ENCODE measurements at places on chromosomes 3 and 15.

DNA sequence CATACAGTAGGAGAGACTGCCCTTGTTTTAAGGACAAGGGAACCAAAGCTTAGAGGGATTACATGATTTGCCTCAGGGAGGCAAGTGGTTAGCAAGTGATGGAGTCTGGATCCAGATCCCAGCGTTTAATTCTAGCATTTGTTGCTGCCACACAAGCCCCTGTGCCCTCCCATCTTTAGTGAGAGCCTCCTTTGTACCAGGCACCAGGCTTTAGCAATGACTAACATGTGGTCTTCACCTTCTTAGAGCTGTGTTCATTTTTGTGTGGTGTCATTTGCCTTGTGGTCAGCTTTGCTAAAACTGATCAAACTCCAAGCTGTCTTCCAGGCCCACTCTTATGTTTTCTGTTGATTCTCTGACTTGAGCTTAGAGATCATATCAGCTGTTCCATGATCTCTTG lies 290.5 kb downstream of the RPLP1 start:
- DNase-seq, result no peak

GRCh38 chr3:26256224-26256623 lies 366.3 kb upstream of the LRRC3B start:
- no peak for DNase-seq

DNA sequence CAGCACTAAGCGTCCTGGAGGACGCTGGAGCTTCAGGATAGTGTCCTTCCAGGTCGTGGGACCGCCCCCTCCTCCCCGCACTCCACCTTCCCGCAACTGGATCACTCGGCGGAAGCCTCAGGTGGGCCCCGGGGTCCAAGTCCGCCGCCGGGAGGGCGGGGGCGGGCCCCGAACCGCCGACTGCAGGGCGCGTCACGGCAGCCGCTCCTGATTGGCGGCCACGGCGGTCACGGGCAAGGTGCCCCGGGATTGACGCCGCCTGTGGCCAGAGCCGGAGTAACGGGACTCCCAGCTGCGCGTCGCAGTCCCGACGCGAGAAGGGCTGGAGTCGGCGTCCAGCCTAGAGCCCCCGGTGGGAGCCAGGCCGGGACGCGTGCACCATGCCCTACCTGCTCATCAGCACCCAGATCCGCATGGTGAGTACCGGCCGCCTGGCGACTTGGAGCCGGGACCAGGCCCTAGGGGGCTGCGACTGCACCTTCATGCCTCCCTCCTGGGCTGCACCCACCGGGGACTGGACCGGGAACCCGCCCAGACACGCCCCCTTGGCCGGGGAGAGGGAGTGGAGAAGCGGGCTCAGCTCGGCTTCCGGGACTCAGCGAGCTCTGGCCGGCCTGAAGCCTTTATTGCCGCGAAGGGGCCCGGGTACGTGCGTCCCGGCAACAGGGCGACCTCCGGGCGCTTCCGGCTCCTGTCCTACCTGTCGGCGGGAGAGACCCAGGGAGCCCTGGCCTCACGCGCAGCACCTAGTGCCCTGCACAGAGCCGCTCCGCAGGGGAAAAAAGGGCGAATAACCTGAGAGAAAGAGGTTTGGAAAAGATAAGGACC lies at the start of gene GCHFR:
Gene GCHFR, plus strand, starts transcription at position 268 of the 828 bp plus-strand sequence. Its CDS starts 113 bp downstream, at position 381.
- no peak for DNase-seq

DNA sequence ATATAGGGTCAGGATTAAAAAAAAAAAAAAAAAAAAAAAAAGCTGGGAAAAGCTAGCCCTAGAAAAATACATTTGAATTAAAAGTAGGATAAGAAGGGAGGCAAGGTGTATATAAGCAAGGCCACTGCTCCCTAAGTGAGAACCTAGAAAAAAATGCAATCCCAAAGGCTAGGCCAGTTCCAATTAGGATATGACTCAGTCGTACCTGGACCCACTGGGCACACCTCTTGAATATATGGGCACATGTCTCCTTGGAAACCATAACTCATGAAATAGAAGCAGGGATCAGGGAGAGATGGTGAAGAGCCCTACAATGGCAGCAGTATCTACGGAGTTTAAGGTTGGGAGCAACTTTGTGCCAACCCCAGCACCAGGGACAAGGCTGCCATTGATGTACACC lies 314.1 kb upstream of the IL12A start:
- no peak for DNase-seq

GRCh38 chr3:192444096-192444790 lies 283.1 kb downstream of the FGF12 start:
- DNase-seq, result peak; percentile 24

DNA sequence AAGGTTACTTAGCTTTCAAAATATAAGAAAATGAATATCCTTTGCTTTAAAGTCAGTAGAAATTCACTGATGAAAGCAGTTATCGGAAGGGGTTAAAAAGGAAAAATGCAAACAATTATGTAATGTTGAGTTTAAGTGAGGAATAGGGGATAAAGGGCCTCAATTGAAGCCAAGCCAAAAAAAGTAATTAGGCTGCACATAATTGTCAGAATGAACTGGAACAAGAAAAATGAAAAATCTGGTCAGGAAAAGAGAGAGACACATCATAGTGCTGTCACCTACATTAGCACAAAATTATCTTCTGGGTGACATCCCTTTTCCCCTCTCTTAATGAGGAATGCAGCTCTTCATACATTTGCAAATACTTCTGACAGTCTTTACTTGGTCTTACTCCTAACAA lies 48.8 kb upstream of the PIK3R4 start:
- no peak for DNase-seq

DNA sequence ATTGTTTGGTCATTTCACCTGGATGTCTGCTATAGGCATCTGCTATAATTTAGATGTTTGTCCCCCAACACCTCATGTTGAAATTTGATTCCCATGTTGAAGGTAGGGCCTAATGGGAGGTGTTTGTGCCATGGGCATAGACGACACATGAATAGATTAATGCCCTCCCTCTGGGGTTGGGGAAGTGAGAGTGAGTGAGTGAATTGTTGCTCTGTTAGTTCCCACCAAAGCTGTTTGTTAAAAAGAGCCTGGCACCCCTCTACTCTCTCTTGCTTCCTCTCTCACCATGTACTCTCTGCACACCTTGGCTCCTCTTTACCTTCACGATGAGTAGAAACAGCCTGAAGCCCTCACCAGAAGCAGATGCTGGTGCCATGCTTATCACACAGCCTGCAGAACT lies 23.9 kb upstream of the SORD start:
- DNase-seq, result no peak

DNA sequence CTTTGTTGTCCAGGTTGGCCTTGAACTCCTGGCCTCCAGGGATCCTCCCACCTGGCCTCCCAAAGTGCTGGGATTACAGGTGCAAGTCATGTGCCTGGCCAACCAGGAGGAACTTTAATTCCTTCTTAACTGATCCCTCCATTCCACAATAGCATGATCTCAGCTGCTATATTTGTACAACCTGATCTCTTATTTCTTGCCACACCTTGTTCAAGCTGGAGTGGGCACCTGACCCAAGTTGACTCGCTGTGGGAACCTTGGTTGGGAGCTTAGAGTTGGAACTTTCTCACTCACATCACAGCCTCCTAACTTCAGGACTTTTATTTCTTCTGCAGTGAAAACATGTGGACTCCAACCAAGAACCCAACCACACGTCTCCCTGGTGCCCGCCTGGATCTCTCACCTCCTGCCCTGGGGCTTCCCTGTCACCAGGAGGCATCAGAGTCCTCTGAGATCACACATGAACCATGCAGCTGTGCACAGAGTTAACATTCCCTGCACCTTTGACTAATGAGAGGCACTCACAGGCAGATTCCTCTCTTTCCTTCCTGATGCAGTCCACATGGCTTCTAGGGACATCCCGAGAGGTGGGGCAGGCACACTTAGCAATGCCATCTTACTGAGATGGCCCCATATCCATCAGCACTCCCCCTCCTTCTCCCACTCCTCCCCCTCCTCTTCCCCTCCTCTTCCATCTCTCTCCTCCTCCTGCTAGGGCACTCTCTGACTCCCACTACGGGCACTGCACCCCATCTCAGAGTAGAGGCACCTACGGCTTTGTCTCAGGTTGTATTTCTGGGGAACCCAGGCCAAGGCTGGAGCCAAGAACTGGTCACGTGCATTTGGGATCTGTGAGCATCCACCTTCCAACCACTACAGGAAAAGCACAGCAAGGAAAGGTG lies 9.7 kb upstream of the CYFIP1 start:
- no peak for DNase-seq

DNA sequence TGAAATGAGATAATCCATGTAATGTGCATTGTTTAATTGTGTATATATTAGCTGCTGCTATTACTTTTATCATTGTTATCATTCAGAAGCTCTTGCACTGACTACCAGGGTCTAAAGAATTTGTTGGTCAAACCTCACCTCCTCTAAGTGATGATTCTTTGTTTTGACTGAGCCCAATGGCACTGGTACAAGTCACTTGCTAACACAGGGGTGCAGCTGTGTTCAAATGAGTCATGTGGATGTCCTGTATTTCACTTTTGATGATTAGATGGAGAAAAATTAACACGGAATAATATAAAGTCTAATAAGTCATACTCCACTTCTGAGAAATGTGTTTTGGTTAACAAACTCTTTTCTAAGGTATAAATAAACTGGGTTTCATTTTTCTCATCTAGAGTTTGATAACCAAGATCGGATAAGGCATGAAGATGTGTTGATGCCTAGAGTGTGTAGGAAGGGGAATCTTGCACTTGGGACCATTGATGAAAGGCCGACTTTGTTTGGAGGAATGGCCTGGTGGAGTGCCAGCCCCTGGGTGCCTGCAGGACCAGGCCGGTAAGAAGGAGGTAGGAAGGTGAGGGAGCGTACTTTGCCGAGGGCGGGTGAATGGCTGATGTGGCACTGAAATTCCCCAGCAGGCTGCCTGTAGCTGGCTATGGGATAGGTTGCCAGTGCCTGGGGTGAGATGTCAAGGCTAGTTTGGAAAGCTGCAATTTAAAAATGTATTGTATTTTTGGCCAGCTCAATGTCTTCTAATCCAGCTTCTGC lies 244.7 kb upstream of the ZPLD1 start:
- no peak for DNase-seq

- no peak for DNase-seq
These were observed 43.4 kb downstream of the APBA2 start for GRCh38 chr15:28929200-28929599.

- no peak for DNase-seq
These were observed 60.8 kb downstream of the CTNNB1 start for GRCh38 chr3:41260063-41260450.

- no peak for DNase-seq
These were observed 27.8 kb upstream of the IGF2BP2 start for GRCh38 chr3:185852635-185853034.

- DNase-seq, result no peak
These were observed 20.7 kb downstream of the CYFIP1 start for GRCh38 chr15:22959321-22960101.

DNA sequence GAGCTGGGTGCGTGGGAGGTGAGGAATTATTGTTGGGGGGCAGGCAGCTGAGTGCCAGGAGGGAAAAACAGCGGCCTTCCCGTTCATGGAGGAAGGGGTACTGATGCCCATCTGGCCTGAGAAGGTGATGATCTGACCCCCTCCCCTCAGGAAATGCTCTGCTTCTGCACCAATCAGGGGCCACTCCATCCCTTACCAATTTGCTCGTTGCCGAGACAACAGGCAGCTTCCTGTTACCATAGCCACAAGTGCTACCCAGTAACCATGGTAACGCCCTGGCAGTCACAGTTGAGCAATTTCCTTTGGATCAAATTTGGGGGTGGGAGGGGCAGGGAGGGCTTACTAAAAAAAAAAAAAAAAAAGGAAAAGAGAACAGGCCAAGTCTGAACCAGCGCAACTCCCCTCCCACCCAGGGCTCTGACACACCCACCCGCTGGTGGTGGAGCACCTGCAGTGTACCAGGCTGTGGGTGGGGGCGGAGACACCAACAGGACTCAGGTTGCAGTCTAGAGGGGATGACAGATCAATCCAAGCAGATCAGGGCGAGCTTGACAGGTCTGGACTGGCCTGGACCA lies 13.7 kb downstream of the CELF6 start:
- DNase-seq, result no peak

DNA sequence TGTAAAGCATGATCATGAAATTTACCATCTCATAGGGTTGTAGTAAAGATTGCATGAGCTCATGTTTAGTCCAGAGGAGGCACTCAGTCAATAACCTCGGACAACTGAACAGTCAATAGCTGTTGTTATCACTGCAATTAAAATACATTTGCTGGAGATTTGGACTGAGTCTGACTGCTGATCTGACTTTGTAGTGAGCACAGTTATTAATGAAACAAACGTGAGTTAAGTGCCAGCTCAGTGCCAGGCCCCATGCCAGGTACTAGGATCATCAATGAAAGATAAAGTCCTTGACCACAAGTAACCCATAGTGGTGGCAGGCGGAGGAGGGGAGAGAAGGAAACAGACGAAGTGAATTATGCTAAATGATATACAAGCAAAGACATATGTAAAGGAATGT lies 43.7 kb upstream of the PRICKLE2 start:
- no peak for DNase-seq

DNA sequence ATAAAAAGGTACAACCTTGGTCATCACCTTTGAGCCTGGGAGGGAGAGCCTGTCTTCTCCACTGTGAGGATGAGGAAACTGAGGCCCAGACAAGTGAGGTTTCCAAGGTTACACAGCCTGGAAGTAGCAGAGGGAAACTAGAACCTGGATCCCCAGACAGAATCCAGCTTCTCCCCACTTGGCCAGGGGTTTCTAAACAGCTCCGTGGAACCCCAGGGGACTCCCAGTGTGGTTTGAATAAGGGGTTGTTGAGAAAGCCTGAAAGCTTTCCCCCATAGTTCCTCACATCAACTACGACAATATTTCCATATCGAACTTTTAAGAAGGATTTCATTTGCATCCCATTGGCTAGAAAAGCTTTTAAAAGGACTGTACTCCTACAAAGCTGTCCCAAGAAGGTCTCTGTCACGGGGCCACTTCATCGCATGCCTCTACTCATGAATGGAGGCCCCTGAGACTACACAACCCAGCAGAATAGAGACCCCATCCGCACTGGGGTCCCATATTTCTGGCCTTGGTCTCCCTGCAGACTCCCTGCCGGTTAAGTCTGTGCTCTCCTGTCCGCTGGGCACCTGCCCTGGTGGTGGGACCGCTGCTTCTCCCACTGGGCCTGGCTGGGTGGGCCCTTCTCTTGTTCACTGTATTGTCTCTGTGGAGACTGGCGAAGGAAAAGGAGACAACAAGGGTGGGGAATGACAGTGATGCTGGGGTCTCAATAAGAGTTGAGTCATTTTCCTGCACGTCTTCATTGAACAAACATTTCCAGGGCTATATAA lies 178.5 kb downstream of the SMAD6 start:
- DNase-seq, result no peak

DNA sequence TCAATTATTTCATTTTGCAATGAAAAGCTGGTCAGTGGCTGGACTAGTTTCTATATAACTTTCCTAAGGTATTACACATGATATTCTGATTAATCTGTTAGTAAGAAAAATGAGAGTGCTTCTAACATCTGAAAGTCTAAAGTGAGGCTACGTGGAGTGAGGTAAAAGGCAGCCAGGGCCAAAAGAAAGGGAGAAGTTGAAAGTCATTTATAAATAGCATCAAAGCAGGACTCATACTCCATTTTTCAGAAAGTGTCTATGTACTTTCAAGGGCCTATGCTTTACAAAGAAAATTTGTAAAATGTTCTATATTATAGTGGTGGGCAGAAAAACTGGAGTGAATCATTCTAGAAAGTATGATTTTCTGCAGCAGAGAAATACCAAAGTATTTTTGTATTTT lies 80.0 kb downstream of the CSNK1G1 start:
- no peak for DNase-seq
